ENCODE measurements at places on chromosomes 11 and 22.

- DNase-seq, result peak; percentile 43
Measured at GRCh38 chr22:40348025-40348658, 1.8 kb downstream of the ADSL start.

DNA sequence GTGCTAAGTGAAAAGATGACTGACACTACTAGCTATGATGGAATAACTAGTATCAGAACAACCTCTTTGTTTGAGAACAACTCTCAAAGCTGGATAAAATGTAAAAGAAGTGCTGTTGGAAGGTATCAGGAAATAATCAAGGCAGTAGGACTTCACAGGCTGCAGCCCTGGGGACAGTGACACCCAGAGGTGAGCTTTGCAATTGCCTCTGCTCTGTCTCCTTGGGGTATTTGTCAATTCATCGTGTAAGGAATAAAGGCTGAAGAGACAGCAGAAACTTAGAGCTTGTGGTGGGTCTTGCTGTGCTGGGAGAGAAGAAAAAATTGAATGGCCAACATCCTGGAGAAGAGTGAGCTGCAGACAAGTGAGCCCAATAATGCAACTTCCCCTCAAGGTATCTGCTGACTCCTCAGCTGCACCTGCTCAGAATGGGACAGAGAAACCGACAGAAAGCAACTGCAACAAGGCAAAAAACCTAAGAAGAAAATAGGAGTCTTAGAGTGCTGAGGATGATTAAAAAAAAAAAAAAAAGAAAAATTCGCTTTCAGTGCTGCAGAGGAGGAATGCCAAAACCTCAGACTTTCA lies 141.1 kb downstream of the RCN1 start:
- no peak for DNase-seq

DNA sequence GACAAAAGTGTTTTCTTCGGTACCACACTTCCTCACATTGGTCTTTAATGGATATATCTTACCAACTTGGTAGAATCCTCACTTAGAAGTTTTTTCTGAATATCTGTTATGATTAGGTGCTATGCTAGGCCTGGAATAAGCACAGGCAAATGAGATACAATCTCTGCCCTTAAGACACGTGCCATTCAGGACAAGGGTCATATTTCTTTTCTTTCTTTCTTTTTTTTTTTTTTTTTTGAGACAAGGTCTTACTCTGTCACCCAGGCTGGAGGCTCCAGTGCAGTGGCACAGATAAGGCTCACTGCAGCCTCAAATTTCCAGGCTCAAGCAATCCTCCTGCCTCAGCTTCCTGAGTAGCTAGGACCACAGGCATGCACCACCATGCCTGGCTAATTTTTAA lies 23.0 kb downstream of the WBP2NL start:
- DNase-seq, result no peak

DNA sequence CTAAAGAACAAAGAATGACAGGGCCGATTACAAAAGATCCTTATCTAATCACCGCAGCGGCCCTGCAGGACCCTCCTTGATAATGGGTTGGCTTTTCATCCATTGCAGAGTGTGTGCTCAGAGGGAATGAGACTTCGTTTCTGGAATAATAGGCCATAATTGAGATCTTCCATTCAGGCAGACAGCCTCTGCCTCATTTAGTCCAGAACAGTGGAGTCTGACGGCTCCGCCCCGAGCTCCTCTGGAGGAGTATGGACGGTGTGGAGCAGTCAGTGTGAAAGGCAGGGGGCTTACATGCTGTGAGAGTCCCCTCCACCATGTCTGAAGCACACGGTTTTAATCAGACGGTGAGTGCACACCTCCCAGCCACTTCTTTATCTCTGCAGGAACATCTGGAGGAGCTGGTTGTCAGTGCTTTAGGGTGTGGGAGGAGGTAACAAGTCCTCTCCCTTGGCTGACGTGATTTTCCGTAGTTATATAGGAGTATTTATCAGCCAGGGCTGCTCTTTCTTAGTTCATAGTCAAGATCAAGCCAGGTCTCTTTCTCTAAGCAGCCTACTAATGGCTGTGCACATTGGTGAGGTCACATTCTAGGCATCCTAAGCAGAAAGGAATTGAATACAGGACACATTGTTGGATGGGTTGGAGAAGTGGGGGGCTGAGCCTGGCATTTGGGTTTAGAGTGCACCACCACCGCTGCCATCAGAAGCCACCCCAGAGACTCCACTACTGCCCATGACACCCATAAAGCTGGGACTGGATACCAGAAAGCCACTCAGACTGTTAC lies 1477.9 kb downstream of the TBC1D22A start:
- no peak for DNase-seq

GRCh38 chr11:1336836-1337646 lies 27.6 kb upstream of the TOLLIP start:
- peak; percentile 35 for DNase-seq

DNA sequence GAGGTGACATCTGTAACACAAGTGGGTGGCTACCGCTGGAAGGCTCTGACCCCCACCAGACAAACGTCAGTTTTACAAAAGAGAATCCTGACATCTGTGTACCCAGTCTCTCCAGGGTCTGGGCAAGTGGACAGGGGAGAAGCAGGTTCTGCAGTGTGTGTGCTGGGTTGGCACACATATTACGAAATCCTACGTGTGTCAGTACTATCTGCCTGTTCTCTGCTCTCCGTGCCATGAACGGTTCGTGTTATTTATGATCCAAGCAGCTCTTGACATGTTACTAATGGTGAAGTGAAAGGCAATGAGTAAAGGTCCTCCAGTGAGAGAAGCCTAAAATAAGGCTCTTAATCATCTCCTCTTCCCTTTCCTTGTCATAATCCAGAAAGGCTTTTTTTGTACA lies 201.5 kb upstream of the MTMR2 start:
- DNase-seq, result no peak

DNA sequence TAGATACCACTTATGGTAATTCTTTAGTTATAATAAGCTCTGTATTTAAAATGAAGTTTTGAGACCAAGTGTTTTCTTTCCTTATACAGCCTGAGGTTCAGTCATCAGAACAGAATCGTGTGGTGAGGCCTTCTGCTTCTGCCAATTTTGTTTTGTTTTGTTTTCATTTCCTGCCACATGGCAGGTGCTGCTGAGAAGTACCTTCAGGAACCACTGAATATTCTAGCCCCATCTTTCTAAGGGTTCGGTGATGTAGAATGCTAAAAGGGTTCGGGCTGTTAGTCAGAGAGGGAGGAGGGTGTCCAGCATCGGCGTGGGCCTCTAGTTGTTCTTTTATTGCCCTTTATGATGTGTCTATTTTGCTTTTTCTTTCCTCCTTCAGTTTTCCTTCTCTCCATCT lies 25.8 kb downstream of the TNRC6B start:
- DNase-seq, result no peak

DNA sequence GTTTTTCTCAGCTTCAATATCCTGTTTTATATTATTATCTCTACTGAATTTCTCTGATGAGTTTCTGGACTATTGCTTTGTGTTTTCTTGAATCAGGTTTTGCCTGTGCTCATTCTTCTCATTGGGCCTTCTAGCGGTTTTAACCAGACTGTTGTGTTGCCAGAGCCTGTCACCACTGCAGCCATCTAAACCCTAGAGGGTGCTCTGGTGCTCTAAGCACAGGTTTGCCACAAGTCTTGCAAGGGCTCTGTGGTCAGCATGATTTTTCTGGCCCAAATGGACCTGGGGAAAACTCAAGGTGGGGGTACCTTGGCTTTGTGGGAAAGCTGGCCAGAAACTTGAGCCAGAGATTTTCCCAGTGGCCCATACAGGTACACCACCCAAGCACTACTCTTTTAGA lies 52.4 kb upstream of the TYR start:
- DNase-seq, result no peak

DNA sequence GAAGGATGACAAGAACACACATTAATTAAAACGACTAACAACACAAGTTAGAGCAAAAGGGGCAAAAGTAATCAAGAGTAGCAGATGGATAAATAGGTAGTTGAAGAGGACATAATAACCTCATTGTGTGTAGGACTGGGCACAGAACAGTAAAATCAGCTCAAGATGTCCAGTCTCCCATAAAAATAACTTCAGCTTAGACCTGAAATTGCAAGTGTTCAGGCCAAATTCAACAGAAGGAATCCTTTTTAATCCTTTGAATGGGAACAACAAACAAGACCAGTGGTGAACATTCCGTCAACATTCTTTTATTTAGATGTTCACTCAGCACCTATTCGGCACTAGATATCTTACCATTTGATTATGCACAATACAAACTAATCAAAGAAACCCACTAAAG lies 4.4 kb downstream of the MTMR2 start:
- DNase-seq, result no peak

DNA sequence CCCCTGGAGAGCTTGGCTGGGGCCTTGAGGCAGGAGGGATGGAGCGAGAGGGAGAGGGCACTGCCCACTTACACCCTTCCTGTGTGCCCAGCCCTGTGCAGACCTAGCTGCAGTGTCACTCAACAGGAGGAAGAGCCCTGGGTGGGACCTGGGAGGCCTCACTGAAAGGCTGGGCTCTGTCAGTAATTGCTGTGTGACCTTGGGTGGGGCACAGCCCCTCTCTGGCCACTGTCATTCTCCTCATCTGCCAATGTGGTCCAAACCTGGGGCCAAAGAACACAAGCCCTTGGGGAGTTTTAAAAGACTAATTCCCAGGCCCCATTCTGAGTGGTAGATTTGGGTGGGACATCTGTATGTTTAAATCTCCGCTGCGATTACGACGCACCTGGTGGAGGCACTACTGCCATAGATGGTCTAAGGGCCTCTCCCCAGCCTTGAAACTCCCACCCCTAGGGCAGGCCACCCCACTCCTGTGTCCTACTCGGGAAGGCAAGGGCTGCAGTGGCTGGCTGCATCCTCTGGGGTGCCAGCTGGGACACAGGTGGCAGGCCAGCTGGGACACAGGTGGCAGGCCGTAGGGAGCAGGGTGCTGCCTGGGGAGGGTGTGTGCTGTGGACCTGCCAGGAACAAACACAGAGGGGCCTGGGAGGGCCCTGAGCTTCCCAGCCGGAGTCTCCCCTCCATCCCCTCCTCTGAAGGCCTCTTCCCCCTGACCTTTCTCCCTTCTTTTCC lies 12.3 kb upstream of the SOX10 start:
- no peak for DNase-seq

DNA sequence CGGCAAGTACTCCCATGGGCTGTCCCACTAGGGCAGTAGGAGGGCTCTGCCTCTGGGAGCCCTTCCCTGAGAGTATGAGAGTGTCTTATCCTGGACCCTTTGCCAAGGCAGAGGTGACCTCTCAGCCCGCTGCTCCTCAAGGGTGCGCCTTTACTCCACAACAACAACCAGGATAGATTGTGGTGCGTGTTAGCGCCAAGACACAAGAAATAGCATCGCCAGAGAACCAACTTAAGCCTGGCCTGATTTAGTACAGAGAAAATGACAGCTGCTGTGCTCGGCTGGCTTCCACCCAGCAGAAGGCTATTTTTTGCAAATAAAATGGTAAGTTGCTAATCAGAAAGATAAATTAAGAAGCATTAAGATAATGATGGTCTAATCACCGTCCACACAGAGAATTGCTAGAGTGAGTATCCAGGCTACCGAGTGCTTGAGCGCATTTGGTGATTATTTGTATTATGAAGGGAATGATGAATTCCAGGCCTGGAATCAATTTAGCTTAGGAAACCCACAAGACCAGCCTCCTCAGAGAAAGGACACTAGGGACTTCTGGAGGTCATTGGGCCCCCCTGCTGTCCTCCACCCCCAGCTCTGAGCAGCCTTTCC lies 119.8 kb downstream of the PKNOX2 start:
- no peak for DNase-seq

DNA sequence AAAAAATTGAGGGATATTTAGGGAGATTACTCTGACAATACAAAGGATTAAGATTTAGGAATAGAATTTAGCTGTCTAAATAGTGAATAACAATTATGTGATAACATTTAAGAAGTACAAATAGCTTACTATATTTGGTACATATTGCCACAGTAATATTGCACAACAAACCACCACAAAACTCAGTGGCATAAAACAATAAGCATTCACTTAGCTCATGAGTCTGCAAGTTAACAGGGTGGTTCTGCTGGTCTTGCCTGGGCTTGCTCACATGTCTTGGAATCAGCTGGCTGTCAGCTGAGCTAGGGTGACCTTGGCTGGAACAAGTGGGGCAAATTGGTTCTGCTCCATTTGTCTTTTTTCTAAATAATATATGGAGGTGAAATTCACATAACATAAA lies 115.1 kb downstream of the DCDC1 start:
- DNase-seq, result no peak

DNA sequence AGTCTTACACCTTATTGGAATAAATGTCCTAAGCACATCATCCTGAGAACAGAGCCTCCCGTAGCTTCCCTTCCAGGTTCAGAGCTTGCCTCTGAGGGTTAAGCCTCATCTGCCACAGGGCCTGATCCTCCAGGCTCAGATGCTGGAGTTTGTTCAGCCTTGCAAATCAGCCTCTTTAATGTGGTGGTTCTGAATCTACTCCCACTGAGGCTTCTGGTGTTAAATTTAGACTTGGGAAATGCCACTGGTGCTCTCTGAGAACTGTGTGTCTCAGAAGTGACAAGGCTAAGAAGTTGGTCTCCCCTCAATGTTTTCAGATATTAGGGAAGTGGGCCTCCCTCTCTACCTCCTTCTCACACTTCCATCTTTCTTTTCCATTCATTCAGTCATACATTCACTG lies 68.7 kb downstream of the CCDC81 start:
- DNase-seq, result no peak

GRCh38 chr11:808427-809286 lies 1.1 kb upstream of the RPLP2 start:
- DNase-seq, result no peak

GRCh38 chr11:60880643-60881282 lies 13.4 kb downstream of the ZP1 start:
- no peak for DNase-seq

DNA sequence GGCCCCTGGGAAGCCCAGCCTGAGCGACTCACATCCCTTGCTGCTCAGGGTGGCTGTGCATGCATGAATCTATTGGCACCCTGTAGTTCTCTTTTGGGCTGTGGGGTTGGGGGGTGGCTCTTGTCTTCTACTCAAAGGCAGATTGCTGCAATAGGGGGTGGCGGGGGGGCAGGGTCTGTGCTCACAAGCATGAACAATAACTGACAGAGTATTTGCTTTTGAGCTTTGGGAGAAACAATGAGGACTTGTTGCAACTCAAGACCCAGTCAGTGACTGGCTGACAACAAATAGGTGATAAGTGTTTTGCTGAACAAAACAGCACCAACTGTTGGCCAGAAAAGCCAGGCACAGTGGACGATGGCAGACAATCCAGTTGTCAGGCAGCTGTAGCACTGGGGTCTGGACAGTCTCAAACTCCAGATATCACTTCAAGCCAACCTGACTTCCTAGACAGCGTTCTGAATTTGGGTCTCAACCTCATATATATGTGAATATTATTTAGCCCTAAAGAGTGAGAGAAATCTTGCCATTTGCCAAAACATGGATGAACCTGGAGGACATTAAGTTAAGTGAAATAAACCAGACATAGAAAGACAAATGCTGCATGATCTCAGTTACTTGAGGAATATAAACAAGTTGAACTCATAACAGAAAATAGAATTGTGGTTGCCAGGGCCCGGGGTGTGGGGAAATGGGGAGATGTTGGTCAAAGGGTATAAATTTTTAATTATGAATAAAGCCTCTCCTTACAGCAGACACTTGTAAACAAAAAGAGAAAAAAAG lies 61.7 kb downstream of the ME3 start:
- DNase-seq, result no peak
